Cardiac atrium fibroblast (primary cell): ENCODE measurements at places on chromosomes 11 and 22. TPM values are rescaled to one million over a fixed set of nuclear protein-coding genes. Genes with fewer than 3 reads are reported as not detected.

Gene CBX7
- 2.3 and 2.4 TPM in 2 replicates for total RNA-seq

Gene PANX3
- not detected in 2 replicates for total RNA-seq

Gene CSTF3
- 10.3 and 15.4 TPM in 2 replicates for total RNA-seq

Gene CSF2RB
- 0.18 and 2.6 TPM in 2 replicates for total RNA-seq

Gene RAB36
- total RNA-seq: 1.8 and 2.3 TPM in 2 replicates

Gene CCDC15
- 0.97 and 3.1 TPM in 2 replicates for total RNA-seq

Gene DSCAML1
- not detected in 2 replicates for total RNA-seq

Gene MYRF
- total RNA-seq: 2.3 and 3.4 TPM in 2 replicates

Gene EHF
- total RNA-seq: not detected in 2 replicates

Gene ANO3
- 0.32 and 0.36 TPM in 2 replicates for total RNA-seq

Gene CYTH4
- not detected in 2 replicates for total RNA-seq

Gene OLFML1
- 2.8 and 5.6 TPM in 2 replicates for total RNA-seq

Gene C1QTNF4
- total RNA-seq: 0.16 and 0.90 TPM in 2 replicates

Gene TREH
- not detected in 2 replicates for total RNA-seq

Gene PATE4
- total RNA-seq: not detected in 2 replicates

Gene OR52N5
- not detected in 2 replicates for total RNA-seq

Gene NXPE4
- not detected in 2 replicates for total RNA-seq

Gene C11orf97
- total RNA-seq: not detected in 2 replicates

Gene CHEK1
- total RNA-seq: 9.0 and 16.8 TPM in 2 replicates

Gene CCDC81
- total RNA-seq: under 0.01 TPM in 1 of 2 replicates, not detected in the other

Gene GAL3ST1
- not detected in 2 replicates for total RNA-seq

Gene NF2
- 47.5 and 79.4 TPM in 2 replicates for total RNA-seq

Gene ESAM
- 2.2 and 15.2 TPM in 2 replicates for total RNA-seq

Gene BID
- 18.2 and 26.9 TPM in 2 replicates for total RNA-seq

Gene TTC38
- total RNA-seq: 18.8 and 34.7 TPM in 2 replicates

Gene APOBEC3B
- total RNA-seq: 2.2 and 6.0 TPM in 2 replicates

Gene SCGB1C1
- total RNA-seq: not detected in 2 replicates

Gene OR10D3
- not detected in 2 replicates for total RNA-seq

Gene MMP27
- total RNA-seq: not detected in 2 replicates

Gene A4GALT
- 45.0 and 59.1 TPM in 2 replicates for total RNA-seq

Gene NTM
- total RNA-seq: 1.9 and 5.4 TPM in 2 replicates

Gene MB
- total RNA-seq: not detected in 2 replicates

Gene FOLR2
- total RNA-seq: not detected in 2 replicates

Gene MMP1
- 1.1 and 1.5 TPM in 2 replicates for total RNA-seq

Gene TSGA10IP
- total RNA-seq: not detected in 2 replicates

Gene YPEL4
- 0.16 TPM in 1 of 2 replicates, not detected in the other for total RNA-seq

Gene F2
- not detected in 2 replicates for total RNA-seq

Gene KIRREL3
- total RNA-seq: not detected in 2 replicates

Gene CNTF
- 1.3 and 1.6 TPM in 2 replicates for total RNA-seq

Gene MAFF
- 39.2 and 48.0 TPM in 2 replicates for total RNA-seq

Gene C22orf15
- not detected in 2 replicates for total RNA-seq

Gene TECTA
- under 0.01 and 0.65 TPM in 2 replicates for total RNA-seq

Gene ATP6V1E1
- total RNA-seq: 93.3 and 138 TPM in 2 replicates
